ENCODE measurements at places on chromosomes 12 and 14.

DNA sequence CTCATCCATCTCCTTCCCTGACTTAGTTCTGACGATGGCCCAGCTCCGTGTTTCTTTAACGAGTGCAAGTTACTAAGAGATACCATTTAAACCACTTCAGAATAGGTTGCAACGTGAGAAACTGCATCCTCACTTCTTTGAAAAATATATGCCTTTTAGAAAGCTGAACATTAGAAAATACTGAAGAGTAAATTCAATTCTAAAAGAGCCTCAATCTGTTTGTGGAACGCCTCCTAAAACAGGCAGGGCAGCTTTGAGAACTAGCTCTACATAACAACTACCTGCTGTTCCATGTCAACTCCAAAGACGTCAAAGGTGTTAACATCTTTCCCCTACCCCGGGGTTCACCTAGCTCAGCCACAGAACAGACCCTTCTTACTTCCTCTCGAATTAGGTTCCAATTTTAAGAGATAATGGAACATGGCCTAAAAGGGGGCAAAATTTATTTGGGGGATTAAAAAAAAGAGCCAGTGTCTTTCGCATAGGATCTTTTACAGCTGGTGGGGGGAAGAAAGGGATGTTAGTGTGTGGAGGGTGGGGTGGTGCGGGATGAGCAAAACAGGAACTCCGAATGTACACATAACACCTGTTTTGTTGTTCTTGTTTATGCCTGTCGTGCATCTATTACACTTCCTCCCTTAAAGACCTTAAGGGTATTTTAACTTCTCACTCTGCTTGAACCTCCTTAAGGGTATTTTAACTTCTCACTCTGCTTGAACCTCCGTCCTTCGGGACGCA is 3.3 kb downstream of the BHLHE41 start:
- DNase-seq, result no peak

DNA sequence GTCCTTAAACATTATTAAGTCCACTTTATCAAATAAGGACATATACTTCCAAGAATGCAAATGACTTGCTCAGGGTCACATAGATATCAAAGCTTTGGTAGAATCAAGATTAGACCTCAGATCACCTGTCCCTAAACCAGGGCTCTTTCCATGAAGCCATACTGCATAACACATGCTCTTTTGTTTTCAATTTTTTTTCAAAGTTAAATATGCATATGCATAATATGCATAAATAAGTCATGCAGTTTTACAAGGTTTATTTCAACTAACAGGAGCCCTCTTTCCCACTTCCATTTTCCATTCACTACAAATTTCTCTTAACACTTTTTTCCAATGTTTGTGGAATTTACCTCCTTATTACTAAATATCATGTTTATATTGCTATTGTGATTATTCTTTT is 53.1 kb downstream of the SIX1 start:
- no peak for DNase-seq

DNA sequence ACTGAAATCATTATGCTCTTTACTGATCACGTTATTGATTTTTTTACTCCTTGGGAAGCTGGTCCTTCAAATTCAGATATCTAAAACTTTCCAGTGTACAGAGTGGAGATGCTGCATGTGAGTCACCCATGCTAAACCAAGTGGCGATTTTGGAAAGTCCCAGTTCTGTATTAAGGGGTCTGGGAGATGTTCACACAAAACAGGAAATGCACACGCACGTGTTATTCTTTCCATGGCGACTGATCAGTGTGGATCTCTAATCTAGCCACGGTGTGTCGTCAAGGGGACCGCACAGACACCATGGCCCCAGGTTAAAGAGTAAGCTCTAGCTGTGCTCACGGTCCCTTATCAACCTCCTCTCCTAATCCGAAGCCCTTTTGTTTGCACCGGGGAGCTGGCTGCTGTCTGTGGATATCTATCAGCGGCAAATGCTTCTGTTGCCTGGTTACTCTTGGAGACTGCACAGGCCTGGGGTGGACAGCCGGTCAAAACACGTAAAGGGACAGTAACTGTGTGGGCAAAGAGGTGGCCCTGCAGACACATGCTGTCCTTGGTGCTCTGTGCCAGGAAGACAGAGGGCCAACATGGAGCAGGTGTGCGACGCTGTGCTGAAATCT is 96.6 kb downstream of the RIMBP2 start:
- DNase-seq, result no peak

DNA sequence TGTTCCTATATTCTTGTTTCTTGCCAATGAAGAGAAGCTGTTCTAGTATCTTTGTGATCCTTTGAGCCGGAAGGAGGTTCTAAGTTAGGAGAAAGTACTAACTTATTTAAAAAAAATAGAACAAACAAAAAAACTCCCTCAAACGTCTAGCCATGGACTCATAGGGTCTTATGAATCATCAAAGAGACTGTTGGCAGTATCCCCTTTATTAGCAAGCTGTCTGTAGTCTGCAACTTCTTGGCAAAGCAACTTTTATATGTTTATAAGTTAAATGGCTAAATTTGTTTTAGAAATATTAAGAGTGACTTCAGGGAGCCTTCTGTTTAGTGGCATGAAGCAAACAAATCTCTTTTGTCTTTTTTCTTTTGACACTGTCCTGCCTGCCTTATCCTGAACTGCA is 291.9 kb downstream of the FUT8 start:
- DNase-seq, result no peak

- no peak for DNase-seq
These were observed 3.2 kb downstream of the CCDC197 start for GRCh38 chr14:94000267-94000666.

DNA sequence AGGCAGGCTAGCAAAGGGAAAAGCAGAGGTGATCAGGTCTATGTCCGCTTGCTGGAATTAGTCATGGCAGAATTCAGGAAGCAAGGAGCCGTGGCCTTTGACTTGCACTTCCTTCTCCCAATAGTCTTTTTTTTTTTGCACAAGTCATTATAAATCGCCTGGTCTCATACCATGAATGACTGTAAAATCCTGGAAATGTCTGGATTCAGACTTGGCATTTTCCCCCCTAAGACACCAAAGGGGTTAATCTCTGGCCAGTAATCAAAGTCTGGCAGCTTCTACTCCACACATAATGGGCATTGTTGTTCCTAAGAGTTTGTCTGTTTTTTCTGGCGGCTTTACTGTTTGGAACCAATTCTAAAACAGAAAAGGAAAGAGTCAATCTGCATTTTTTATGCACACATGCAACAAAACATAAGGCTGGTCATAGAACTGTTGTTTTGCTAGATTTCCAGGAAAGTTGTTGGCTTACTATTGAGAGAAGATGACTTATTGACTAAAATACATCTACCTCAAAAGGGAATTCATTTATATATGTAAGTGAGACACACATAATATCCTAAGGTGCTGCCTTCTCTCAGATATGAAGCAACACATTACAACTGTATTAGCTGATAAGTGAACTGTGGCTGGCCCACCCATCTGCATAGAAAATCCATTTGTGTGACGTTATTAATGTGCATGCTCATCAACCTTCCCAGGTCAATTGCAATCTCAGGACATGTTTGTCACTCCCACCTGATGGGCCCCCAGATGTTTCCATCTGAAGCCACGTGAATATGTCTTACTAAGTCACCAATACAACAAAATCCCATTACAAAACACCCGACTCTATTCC is 157.3 kb downstream of the BTG1 start:
- DNase-seq, result no peak

DNA sequence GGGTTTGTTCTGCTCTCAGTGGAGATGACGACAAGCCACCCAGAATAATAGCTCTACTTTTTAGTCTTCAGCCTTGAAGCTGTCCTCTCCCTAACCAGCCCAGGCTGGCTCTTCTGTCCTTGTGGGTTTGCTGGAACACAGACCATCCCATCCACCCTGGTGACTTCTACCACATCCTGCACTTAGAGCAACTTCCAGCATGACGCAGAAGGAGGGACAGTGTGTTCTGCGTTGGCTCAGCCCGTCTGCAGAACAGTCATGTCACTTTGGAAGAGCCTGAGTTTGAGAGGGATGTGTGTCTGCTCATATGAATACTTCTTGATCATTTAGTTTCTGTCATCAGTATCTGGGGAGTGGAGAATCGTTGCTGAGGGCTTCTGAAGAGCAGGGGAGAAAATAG is 198.0 kb downstream of the CACNA1C start:
- no peak for DNase-seq

GRCh38 chr12:80857311-80857710 is 80.4 kb downstream of the LIN7A start:
- no peak for DNase-seq
